ENCODE measurements at places on chromosomes 4 and X.

- DNase-seq = no peak
Measured at GRCh38 chrX:152810403-152810802, 20.2 kb downstream of the CETN2 start.

DNA sequence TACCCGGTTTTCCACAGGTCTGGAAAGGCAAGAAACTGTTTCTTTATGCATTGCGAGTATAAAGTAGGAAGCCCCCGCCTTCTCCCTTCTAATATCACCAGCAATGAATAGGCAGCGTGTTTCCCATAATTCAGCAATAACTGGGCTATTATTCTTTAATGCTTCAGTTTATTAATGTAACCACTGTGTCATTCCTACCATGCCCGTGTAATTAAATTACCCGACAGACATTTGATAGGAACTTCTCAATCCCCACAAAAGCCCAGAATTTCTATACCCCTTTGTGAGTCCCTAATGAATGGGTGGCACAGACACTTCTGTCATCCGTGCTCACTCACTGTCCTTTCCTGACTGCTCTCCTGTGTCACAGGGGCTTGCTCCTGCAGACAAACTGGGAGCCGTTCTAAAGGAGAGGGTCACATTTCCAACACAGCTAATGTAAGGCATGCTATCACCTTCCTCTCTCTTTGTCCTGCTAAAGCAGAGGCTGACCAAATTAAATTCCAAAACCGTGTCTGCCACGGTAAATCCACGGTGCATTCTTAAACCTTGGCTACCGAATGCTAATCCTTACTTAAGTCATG is 108.5 kb upstream of the MID1 start:
- DNase-seq = peak; percentile 3

- no peak for DNase-seq
Measured at GRCh38 chr4:22824091-22824490, 131.4 kb downstream of the GBA3 start.

- DNase-seq = no peak
Measured at GRCh38 chr4:113880240-113881028, 99.0 kb downstream of the ARSJ start.

DNA sequence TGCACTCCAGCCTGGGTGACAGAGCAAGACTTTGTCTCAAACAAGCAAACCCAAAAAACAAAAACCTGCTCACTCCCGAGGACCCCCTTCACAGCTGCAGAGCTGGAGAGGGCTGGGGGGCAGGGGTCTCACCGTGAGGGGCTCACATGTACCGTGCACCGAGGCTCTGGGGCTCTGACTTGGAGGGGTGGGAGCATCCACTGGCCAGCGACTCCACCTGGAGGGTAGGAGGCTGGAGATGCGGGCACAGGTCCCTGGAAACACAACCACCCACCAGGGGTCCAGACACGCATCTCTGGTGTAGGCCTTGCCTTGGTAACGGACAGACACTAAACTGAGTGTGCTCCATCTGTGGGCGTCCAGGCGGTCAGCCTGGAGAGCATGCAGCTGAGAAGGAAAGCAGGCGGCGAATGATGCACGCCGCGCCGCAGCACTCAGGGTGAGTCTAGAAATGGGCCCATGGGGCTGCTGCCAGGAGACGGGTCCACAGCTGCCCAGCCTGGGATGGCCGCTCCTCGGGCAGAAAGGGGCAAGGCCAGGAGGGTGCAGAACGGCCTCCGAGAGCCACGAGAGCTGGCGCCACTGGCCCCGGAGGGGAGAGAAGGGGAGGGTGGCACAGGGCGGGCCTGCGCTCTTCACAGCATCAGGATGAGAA is 26.1 kb downstream of the PPP2R3B start:
- DNase-seq = no peak

DNA sequence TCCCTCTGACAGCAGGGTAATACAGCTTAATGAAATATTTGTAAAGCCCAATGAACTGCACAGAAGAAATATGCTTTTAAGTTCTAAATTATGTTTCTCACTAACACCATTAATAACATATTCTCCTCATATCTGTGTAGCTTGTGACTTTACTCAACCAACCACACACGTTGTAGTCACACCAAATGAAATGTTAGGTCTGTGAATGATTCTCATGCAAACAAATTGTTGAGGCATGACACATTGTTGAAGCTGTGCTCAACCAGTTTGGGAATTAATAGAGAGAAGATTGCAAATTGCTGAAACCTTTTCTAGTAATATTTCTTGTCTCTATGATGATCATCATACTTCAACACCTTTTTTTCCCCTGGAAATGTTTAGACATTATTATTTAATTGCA is 645.9 kb downstream of the PCDH7 start:
- DNase-seq = no peak

DNA sequence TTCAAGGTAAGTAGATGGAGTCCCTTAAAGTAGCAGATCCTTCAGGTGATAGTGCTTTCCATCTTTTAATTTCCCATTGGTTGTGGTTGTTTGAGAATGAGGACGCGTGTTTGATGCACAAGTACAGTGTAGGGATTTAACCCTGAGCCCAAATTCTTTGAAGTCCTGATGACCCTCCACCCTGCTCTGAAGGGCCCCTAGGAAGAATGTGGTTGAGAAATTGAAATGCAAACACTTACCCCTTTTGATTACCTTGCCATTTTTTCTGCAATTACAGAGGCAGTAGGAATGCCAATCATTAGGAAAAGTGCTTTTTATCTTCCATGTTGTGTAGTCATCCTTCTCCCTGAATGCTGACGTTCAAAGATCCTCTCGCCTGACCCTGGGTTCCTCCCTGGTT is 112.4 kb downstream of the ZNF518B start:
- no peak for DNase-seq

- DNase-seq = no peak
Measured at GRCh38 chrX:66014556-66014955, 25.3 kb downstream of the VSIG4 start.

DNA sequence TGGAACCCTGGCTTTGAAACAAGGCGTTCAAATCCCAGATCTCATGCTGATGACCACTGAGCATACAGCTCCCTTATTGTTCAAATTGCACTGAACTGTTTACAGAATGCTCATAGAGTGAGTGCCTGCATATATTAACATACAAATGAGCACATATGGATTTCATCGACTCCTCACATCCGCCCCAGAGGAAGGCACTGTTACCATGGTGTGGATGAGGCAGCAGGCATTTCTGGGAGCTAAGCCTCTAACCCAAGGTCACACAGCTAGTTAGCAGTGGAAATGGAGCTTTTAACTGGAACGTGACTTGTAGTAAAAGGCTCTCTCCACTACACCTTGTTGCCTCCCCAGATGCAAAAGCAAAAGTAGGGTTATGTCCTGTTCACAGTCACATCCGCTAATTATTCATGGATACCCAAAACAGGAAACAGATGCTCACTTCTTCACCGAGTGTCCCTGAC is 289.7 kb downstream of the STK32B start:
- DNase-seq = no peak

GRCh38 chr4:3703677-3704521 is 62.3 kb upstream of the ADRA2C start:
- DNase-seq = no peak
